ENCODE measurements at places on chromosomes 2 and 18.

DNA sequence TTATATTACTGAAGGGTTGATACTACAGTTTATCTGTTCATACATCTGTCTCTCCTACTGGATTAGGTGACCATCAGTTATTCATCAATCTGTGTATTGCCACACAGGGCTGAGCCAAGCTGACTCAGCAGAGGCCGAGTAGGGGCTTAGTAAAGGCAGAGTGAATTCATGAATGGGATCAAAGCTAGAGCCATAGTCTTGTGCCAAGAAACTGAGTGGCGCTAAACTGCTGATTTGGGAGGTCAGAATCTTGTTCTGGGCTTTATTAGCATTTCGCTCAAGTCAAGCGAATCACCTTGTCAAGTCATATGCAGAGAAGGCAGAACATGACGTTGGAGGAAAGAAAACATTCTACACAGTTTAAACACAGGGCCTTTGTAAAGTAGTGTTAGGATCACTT is 34.1 kb downstream of the SOCS6 start:
- no peak for DNase-seq

- DNase-seq, result no peak
These were observed 73.9 kb downstream of the TGOLN2 start for GRCh38 chr2:85253890-85254289.

DNA sequence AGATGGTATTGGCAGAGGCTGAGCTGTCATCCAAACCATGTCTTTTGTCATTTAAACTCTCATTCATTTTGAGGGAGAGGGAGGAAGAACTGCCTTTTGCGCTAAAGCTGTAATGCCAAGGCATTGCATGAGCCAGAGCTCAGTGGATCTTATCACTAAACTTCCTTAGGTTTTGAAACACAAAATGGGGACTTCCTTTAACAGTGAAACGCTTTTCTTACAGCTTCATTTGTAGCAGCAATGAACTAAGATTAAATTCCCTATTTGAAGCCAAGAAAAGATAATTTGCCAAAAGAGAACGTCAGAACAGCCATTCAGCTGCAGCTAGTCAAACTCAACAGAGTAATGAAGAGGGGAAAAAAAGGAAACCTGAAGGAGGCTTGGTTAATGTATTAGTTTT is 143.5 kb upstream of the MMADHC start:
- no peak for DNase-seq

DNA sequence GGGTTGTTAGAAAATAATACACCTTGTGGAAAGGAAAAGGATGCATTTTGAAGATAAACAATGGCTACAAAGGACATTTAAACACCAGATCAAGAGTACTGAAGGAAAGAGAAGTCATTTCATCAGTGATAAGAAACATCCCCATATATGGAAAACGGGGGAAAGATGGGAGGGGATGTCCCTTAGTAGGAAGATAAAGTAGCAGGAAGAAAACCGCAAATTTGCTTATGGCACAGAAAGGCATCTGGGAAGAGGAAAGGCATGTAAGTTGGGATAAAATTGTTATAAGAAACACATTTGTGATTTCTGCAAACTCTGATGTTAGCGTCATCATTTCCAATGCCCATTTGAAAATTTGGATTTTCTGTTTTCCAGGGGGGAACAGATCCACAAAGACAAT is 10.5 kb upstream of the LYPD1 start:
- no peak for DNase-seq

DNA sequence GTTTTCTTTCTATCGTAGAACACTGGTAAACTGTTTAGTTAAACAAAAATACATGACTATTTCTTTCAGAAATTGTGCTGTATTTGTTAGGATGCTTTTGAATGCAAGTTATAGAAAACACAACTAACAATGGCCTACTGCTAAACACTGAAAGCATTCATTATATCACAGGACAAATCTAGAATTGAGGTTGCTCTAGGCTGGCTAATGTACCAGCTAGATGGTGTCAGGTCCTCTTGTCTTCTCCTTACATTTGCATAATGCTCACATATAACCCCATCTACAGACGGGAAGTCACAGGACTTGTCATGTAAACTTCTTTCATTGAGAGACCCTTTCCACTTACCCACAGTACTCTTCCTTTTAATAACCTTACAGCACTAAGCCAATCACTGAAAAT is 586.8 kb downstream of the DSC3 start:
- no peak for DNase-seq

GRCh38 chr2:190804182-190804795 is 76.3 kb upstream of the GLS start:
- DNase-seq, result no peak

GRCh38 chr2:231514951-231515297 is 15.3 kb downstream of the NMUR1 start:
- no peak for DNase-seq

DNA sequence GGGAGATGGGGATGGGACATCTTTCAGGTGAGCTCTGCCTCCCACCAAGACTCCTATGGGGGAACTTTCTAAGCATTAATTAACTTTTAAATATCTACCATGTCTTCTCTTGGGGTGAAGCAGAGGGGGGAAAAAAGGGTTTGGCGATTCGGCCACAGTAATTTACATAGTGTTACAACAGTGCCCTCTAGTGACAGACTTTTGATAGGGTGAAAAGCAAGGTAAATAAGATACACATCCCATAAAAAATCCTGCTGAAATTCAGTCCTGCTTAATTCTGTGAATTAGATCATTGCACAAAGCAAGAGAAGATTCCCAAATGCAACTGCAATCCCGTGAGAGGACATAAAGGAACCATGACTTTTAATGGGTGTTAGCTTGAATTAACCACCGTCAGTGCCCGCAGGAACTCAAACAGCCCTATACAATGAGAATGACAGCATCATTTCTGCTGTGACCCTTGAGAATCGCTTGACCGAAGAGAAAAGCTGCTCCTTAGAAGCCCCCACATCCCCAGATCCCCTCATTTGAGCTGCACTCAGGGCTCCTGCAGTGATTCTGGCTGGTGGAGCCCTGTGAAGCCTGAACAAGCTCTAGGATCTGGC is 32.8 kb downstream of the FAM124B start:
- no peak for DNase-seq

GRCh38 chr18:9826685-9827084 is 59.1 kb upstream of the TXNDC2 start:
- DNase-seq, result no peak

DNA sequence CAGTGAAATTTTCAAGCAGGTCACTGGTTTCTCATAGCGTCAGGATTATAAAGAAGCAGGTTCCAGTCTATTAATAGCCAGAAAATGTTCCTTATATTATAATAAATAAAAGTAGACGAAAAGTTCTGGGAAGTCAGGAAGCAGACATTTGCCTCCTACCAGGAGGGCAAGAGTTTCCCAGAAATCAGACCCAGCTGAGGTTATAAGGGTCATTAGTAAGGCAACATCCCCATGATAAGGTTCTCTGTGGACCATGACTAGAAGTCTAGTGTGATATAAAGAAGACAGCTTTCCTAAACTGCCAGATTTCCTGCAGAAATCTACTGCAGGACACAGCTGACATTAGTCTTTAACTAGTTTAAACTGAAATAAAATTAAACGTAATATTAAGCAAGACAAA is 210.1 kb upstream of the STK17B start:
- DNase-seq, result no peak

DNA sequence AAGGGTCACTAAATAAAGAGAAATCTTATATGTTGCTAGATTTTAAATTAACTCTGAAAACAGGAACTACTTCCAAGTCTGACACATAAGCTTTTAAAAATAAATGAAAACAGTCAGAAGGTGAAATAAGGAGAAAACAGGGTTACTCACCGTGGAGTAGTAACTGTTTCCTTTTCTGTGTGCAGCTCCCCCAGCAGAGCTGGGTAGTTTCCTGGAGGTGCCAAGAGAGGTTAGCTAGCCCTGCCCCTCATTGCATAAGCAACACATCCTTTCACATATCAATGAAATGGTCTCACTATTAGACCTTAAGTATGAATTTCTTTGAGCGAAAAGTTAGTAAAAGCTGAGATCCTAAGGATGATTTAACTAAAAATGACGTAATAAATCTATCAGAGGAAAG is 54.0 kb upstream of the GPR75 start:
- DNase-seq, result no peak

DNA sequence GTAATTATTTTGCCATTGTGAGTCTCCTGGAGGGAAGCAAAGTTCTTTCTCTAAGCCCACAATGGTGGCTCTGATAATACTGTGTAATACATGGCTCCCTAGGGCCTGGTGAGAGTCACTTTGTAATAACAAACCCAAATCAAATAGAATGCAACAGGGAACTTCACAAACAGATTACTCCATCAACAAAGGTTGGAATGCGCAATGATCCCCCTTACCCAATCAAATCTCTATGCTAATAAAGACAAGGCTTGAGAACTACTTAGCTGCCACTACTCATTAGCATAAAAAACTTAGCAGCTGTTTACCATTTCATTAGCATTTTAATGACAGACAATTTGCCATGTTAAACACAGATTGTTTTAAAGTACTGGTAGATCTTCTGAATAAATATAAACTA is 285.6 kb upstream of the SESTD1 start:
- DNase-seq, result no peak

DNA sequence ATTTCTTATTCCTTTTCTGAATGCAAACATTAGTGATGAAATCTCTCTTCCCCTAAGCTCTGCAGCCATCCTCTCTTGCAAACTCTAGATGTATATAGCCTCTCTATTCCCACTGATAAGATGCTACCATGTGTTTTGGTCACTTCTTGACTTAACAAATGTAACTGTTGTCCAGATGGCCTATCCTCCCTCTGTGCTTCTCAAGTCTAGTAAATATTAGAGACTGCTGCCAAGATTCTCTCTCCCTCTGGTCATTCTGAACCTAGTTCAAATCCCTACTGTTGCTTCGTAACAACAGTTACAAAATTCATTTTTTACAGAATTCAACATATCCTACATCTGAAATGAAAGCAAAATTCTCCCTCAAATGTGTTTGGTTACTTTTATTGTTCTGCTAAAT is 156.6 kb downstream of the TXNL1 start:
- DNase-seq, result no peak

DNA sequence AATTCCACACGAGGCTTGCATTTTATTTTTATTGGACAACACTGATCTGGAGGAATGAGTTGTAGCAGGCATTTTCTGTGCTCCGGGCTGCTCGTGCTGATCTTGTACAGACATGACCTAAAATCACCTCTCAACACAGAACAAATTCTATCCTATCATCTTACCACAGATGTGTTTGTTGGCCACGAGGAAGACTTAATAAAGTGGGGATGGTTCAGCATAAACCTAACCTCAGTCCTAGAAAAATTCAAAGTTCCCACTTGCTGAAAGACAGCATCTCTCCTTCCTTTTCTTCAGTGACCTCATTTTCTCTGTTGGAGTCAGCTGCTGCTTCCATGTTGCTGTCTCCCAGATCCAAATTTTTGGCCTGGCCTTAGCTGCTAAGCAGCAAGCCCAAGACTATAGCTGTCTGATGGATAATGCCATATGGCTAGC is 45.3 kb downstream of the RBKS start:
- DNase-seq, result no peak

GRCh38 chr18:26448714-26449159 is 99.6 kb downstream of the KCTD1 start:
- DNase-seq, result no peak

DNA sequence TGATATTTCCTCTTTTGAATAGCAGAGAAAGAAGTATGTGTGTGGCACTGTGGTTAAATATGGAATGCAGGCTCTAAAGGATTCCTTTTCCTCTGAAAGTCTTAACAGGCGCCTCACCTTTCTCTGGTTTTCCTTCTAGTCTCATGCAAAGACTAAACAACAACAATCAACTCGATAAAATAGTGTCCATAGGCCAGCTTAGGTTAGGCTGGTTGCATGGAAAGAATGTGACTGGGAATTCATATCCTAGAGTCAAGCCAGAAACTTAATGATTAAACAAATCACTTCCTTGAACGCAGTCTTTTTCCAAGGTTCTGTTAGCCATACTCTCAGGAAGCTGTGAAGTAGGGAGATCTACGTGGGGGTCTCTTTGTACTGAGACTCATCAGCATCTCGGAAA is 800.8 kb upstream of the ID2 start:
- no peak for DNase-seq

DNA sequence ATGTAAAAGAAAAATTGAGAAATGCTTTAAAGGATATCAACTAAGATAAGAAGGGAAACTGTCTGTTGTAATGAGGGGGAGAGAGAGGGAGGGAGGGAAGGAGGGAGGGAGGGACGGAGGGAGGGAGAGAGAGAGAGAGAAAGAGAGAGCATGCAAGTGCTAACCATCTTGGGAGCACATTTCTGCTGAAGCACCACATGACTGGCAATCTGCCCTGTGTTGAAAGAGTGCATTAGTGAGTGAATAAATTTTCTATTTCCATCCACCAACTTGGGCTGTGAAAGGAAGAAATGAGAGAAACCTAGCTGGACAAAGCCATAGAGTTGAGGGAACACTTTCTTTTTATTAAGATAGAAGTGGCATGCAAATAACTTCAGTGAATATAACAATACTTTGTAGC is 110.7 kb downstream of the TMX3 start:
- no peak for DNase-seq

GRCh38 chr18:55343396-55344073 is 244.5 kb downstream of the TCF4 start:
- DNase-seq, result no peak

- no peak for DNase-seq
These were observed 130.2 kb upstream of the ID2 start for GRCh38 chr2:8551622-8552074.

- DNase-seq, result no peak
These were observed 79.9 kb downstream of the TRIB2 start for GRCh38 chr2:12796657-12797056.

GRCh38 chr18:49023938-49024803 is 73.4 kb upstream of the SMAD7 start:
- DNase-seq, result no peak

DNA sequence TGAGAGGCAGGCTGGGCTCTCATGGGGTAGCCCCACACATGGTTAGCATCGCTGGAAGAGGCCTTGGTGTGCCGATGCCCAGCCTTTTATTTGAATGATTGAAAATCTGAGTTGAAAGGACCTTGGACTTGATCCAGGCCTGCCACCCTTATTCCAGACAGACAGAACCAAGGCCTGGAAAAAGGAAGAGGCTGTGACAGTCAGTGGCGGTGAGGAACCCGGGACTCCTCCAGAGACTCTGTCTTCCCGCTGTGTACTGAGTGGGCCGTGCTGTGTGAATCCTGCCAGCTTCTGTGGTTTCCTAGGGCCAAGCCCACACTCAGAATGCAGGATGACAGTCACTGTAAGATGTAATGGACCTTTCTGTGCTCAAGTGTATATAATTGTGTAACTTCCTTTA is 218.5 kb downstream of the LDLRAD4 start:
- DNase-seq, result no peak

- no peak for DNase-seq
These were observed 13.2 kb upstream of the KCMF1 start for GRCh38 chr2:84957771-84958134.

GRCh38 chr18:78771496-78772359 is 207.9 kb upstream of the SALL3 start:
- DNase-seq, result no peak

- no peak for DNase-seq
These were observed 39.1 kb downstream of the C18orf54 start for GRCh38 chr18:54396760-54397159.

DNA sequence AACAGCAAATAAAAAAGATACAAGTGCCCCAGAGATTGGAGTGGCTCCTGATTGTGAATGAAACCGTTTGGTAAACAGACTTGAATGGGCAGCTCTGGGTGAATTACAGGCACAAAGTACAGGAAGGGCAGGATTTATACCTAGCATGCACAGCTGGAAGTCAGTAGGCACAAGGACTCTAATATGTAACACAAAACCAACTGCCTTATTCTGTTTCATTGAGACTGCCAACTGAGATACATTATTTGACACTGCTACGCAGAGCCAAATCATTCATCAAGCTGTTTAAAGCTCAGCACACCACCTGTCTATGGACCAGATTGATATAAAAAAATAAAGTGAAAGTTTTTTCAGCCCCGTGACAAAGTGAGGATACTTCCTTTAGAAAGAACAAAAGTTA is 541.2 kb downstream of the NUP35 start:
- DNase-seq, result no peak
